Ascending aorta (tissue), 2 donors: ENCODE measurements at places on chromosomes 13 and 19. TPM values are rescaled to one million over a fixed set of nuclear protein-coding genes. Genes with fewer than 3 reads are reported as not detected.

The CYP4F8 gene
- not detected for total RNA-seq

DNA sequence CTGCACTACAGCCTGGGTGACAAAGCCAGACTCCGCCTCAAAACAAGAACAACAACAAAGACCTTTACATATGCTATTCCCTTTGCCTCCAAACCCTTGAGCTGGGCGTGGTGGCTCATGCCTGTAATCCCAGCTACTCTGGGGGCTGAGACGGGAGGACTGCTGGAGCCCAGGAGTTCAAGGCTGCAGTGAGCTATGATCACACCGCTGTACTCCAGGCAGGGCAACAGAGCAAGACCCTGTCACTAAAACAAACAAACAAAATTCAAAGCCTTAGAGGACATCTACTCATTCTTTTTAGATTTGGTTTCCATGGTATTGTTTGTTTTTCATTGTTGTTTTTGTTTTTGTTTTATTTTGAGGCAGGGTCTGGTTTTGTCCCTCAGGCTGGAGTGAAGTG is 7.8 kb downstream of the ACER1 start:
- no peak overlapping the region for H3K27ac ChIP-seq
- DNase-seq, result no peak
- H3K4me3 ChIP-seq, result no peak overlapping the region
- no peaks in the 10 kb centered on the region for H3K27me3 ChIP-seq

- no peak overlapping the region for H3K27ac ChIP-seq
- peaks cover 4% of the 10 kb centered on the region for H3K36me3 ChIP-seq
- DNase-seq, result no peak
Measured at GRCh38 chr19:23098988-23099387, 17.8 kb upstream of the ZNF730 start.

- H3K27me3 ChIP-seq, result no peaks in the 10 kb centered on the region
- peaks cover 51% of the 10 kb centered on the region for H3K36me3 ChIP-seq
- H3K4me1 ChIP-seq, result no peaks in the 10 kb centered on the region
- DNase-seq, result no peak
- H3K27ac ChIP-seq, result no peak overlapping the region
Measured at GRCh38 chr19:55270172-55270942, 9.6 kb downstream of the HSPBP1 start.
